ENCODE measurements at places on chromosomes 2 and 18.

DNA sequence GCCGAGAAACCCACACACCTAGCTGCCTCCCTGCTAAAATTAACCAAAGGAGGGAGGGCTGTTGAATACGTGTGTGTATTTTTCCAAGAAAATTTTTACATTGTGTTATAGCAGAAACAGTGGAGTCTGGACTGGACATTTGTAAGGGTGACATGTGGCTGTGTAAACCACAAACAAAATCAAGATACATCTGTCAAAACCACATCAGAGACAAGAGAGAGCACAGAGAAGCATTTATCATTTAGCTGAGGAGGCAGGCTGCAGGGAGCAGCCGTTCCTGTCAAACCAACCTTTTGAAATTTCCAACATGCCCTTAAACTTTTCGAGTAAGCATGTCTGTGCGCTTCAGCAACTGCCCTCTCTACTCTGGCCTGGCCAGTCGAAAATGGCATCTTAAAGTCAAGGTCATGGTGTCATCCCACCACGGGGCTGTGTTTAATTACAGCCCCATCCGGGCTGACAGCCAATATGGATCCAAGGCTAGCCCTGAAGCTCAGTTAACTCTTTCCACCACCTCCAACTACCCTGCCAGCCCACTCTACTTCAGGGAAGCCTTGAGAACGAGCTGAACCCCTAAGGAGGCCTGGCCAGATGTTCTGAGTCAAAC is 8.4 kb downstream of the BCL11A start:
- DNase-seq = no peak

- DNase-seq = no peak
These were observed 43.6 kb downstream of the MC2R start for GRCh38 chr18:13871701-13872100.

GRCh38 chr18:23220355-23220754 is 85.1 kb downstream of the CABLES1 start:
- DNase-seq = no peak

- no peak for DNase-seq
These were observed 21.2 kb downstream of the ALLC start for GRCh38 chr2:3679180-3679579.

GRCh38 chr2:237280229-237280628 is 133.7 kb downstream of the COL6A3 start:
- peak; percentile 95 for DNase-seq

- DNase-seq = no peak
These were observed 315.1 kb upstream of the EPAS1 start for GRCh38 chr2:45982096-45982495.

GRCh38 chr18:33532978-33533377 is 45.0 kb upstream of the ASXL3 start:
- no peak for DNase-seq

DNA sequence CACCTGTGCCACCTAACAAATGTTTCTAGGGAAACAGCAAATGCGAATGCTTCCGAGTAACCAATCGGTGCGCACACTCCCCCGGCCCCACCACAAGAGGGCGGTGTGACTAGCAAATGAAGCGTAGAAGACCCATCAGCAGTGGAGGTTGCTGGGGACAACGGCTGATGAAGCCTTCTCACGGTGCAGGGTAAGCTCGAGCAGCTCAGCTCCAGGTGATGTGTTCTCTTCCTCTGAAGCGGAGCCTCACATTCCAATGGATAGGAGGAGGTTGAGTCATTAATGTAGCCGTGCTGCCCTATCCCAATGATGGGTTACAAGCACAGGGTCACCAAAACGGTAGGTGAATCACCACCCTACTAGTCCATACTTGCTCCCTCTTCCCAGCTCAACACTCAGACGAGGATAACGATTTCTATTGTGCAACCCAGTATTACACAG is 127.6 kb upstream of the TWIST2 start:
- peak; percentile 51 for DNase-seq

- no peak for DNase-seq
These were observed 26.1 kb downstream of the SLC14A1 start for GRCh38 chr18:45749918-45750689.

GRCh38 chr2:164644036-164644700 is 22.9 kb upstream of the GRB14 start:
- DNase-seq = no peak

DNA sequence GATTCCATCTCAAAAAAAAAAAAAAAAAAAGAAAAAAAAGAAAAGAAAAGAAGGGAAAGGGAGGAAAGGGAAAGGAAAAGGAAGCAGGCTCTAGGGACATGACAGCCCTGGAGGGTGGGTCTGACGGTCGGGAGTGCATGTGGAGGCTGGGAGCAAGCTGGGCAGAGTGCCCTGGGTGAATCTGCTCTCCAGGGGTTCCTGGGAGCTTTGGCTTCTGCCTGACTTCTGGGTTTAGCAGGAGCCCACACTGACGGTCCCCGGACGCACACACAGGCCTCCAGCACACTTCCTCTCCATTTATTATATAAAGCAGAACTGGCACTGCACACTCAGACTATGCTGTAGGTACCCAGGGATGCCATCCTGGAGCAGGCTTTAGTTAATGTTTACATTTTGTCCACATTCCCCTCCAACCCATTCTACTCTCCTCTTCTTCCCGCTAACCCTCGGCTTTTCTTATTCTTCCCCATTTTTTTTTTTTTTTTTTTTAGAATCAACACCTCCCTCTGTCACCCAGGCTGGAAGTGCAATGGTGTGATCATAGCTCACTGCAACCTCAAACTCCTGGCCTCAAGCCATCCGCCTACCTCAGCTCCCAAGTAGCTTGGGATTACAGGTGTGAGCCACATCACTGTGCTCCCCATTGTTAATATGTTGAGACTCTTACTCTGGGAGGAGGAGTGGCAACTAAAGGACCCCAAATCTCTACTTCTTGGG is 151.1 kb upstream of the SLC1A4 start:
- peak; percentile 83 for DNase-seq

DNA sequence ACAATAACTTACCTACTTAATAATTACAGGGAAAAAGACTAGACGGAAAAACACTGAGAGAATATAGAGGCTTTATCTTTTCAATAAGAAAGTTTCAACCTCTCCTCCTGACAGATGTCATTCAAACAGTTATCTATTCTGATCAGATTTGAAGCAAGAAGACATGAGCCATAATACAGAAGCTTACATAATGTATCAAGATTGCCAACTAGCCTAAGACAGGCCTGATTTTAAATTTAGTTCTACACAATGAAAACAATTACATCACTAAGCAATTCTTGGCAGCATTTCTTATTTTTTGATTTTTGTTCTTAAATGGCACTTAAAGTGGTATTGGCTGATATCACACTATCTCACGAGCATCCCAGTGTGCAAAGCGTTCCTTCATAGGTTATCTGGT is 41.6 kb downstream of the GPR155 start:
- DNase-seq = peak; percentile 15

- DNase-seq = no peak
These were observed 85.4 kb upstream of the B3GNT2 start for GRCh38 chr2:62110415-62111025.

GRCh38 chr2:200640176-200640575 is 54.4 kb downstream of the AOX1 start:
- no peak for DNase-seq

DNA sequence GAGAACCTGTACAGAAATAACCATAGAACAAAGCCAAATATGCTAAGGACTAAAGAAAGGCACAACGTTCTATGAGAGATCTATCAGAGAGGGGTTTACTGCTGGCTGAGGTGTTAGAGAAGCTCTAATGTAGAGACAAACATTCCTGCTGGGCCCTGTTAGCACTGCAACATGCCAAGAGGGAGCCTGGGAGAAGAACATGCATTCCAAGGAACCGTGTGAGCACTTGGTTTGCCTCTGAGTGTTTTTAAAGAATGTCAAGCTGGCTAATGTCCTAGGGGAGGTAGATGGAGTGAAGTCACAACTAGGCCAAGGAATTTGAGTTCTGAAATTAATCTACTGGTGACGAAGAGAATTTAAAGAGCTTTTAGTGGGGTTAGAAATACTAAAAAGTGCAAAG is 384.3 kb upstream of the LYPD1 start:
- DNase-seq = peak; percentile 21

- no peak for DNase-seq
These were observed 1.0 kb downstream of the ITGB6 start for GRCh38 chr2:160199053-160199452.

DNA sequence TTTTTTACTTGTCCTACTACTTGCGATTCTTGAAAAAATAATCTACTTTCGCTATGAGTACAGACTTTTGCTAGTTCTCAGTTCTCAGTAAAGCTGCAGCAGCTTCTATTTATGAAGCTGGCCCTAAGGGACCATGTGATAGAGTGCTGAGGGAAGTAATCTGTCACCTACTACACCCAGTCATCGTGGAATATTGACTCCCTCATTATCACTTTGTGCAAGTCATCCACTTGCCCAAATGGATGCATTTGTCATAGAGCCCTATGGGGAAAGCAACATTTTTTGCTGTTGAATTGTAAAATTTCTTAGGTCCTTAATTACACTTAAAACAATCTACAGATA is 1919.8 kb downstream of the SUCLG1 start:
- DNase-seq = no peak

GRCh38 chr2:212299943-212300342 is 238.7 kb downstream of the ERBB4 start:
- DNase-seq = no peak
